HEK293T (cell line): ENCODE measurements at places on chromosomes 11 and 22.

DNA sequence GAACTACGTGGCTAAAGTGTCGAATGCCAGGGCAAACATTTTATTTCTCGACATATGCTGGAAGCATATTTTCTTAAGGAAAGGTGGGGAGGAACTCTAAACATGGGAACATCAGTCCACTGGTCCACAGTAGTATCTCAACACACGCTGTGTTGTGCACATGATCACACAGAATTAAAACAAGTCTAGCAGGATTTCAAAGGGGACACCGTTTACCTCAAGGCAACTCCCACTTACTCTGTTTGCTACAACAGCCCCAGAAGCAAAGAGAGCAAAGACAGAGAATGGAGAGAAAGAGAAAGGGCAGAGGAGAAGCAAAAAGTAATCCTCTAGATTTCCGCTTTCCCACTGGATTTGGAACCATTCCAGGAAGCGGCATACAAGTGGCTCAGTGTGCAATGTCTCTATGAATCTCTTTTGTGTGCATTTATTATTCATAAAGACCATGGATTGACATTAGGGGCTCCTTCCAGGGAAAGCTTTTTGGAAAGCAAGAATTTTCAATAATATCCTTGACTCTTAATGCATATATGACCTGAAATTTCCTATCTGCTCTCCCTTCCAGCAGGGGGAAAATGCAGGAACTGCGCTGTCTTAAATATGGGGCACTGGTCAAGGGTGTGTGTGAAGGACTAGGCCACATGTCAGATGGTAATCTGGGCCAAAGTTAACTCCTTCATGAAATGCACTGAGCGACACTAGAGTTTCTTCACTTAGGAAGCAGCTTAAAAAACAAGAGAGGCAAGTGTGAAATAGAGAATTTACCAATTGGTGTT, 34.8 kb upstream of the CCDC34 start:
- DNase-seq: no peak

GRCh38 chr11:12377106-12377823, at the start of gene PARVA:
Gene PARVA (plus strand): TSS chr11:12377571. CDS start chr11:12377648, 77 bp downstream.
- peak; percentile 61 for DNase-seq

DNA sequence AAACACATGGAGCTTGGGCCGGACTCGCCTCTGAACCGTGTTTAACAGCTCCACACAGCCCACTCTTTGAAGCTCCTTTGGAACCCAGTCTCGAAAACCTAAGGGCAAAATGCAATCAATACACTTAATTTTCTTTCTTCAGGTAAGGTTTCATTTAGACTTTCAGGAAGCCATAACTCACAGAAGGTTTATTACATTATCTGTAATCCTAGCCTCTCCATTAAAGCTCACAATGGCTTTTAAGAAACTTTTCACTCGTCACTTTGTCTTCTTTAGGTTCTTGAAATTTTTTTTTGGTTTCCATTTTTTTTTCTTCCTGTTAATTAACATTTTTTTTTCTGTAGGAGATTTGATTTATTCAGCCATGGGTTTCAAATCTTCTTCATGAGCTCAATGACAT, 91.3 kb downstream of the ARL14EP start:
- DNase-seq: no peak

DNA sequence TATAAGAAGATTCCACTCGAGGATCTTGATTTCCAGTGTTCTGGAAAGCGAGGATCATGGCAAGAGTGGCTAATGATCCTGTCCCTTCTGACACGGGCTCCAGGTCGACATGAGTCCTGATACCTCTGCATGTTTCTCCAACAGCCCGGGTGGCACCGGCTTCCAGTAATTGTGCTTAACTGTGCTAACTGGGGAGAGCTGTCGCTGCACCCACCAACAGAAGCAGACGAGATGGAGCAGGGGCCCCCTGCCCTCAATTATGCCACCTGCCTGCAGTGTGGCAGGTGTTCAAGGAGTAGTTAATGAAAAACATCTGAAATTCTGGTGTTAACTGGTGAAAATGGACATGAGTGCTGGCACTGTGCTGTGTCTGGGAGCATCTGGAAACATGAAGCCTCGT, 6.2 kb downstream of the MRPL21 start:
- DNase-seq: no peak

DNA sequence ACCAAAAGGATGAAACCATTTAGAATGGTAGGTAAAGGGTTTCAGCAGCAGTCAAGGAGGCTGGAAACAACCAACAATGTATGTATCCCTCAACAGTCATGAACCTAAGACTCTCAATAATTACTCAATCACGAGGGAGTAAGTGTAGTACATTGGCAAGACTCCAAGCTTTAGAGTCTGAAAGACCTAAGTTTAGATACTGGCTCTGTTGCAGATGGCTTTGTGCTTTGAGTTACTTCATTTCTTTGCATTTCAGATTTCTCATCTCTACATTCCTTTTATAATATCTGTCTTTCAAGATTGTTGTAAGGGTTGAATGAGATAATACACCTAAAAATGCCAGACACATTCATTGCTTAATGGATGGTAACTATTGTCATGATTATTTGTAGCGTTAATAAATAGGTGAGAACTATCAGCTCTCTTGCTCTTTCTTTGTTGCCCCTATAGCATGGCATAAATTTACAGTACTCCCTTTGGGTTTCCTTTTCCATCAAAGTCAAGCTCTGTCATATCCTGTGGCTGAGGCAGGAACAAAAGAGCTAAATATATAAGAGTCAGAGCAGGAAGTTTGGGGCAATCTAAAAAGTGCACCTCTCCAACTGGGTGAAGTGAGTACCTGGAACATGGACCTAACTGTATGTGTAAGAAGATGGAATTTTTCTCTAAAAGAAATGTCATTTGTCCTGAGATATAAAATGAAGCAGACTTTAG, 228.2 kb upstream of the ZC3H12C start:
- DNase-seq: no peak

DNA sequence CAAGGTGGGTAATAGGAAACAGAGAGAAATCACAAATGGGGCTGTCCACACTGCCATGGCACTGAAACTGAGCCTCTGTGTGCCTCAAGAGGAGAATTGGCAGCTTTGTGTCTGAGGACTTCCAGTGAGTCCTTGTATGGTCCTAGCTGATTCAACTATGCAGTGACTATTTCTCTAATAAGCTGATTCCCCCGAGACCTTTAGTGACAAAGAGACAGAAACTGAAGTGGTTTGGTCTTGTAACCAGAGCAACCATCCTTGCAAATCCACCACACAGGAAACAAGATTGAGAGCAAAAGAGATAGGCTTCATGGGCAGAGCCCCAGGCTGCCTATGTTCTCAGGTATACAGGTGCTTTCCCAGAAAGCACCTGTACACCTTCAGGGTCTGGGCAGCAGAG, 1038.5 kb downstream of the NTM start:
- no peak for DNase-seq

- DNase-seq: no peak
Observed at GRCh38 chr11:64537876-64538275, 53.1 kb upstream of the SLC22A12 start.

DNA sequence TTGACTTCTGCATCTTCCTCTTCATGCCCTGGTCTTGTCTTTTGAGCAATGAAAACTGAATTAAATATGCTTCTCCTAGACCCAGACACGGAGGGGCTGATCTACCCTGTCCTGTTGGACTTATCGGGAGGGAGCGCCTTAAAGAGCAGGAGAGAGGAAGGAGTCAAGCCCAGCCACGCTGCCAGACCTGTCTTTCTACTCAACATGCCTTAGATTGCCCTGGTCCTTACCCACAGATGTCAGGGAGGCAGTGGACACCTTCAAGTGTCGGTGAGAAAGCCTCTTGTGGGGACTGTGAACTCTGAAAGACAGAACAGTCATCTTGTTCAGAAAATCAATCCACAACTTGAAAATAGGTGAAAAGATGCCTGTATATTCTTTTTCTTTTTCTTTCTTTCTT, 61.8 kb downstream of the IRAG1 start:
- DNase-seq: no peak

- no peak for DNase-seq
Observed at GRCh38 chr11:69312453-69313404, 18.8 kb downstream of the MYEOV start.

DNA sequence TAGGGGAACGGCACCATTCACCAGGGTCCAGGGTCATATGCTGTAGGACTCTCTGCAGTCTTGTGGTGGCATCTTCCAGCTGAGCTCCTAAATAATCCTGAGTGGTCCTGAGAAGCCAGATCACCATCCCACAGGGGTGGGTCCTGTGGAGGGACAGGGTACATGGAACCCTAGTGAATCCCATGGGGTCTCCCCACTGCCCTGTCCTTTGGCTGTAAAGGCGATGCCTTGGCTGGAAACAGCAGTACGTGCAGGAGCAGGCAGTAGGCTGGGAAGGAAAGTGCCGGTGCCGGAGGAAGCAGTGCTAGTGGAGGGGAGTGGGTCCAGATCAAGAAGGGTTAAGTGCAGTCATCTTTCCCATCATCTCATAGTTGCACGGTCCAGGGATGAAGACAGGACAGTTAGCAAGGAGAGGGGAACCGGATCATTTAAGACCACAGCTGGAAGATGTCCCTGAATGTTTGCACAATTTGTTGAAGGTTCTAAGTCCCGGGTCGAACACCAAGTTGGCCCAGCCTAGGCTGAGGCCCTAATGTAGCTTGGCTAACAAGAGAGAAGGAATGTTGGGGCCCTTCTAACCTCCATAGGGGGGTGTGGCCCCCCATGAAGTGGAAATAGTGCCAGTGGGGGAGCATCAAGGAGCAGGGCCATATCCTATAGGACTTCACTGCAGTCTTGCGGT, 18.1 kb downstream of the TSPAN32 start:
- no peak for DNase-seq

DNA sequence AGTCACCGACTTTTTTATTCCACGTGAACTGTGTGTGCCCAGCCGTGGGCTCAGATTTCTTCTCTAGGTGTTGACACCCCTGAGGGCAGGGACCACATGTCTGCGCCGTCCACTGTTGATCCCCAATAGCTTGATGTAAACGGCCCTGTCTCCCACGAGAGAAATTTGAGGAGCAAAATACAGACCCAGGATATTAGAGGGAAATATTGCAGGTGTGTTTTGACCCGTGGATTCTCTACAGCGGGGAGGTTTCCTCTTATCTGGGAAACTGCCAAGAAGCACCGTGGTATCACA, 437.5 kb downstream of the TBC1D22A start:
- DNase-seq: no peak

DNA sequence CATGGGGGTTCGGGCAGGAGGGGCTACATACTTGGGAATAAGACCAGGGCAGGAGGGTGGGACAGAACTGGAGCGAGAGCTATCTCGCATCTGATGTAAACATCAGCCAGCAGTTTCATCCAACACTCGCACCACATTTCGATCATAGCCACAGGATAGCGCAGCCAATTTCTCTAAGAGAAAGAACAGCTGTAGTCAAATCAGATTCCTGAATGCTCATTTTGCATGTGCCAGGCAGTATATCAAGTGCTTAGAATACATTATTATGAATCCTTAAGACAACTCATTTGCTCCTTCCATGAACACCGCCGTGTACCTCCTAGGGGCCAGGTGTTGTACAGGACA, 14.5 kb downstream of the DGCR2 start:
- DNase-seq: no peak

DNA sequence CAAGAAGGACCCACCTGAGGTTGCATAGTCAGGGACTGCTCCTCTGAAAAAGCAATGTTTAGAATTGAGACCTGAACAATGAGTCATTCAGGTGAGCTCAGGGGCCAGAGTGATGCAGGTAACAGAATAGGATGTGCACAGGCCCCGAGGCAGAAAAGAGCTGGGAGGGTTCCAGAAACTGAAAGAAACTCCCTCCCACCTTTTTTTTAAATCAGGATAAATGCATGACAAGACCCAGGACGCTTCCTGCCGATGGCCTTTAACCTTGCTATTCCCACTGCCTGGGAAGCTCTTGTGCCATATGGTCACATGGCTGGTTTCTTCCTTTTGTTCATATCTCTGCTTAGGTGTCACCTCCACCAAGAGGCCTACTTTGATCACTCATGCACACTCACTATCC, 214.2 kb upstream of the ZBED5 start:
- no peak for DNase-seq

- no peak for DNase-seq
Observed at GRCh38 chr11:124569697-124570096, at the start of gene OR8A1. Gene OR8A1 (plus strand): TSS chr11:124569997. CDS start chr11:124570120, 123 bp downstream.

- DNase-seq: no peak
Observed at GRCh38 chr11:123725995-123726655, 15.3 kb downstream of the ZNF202 start.

DNA sequence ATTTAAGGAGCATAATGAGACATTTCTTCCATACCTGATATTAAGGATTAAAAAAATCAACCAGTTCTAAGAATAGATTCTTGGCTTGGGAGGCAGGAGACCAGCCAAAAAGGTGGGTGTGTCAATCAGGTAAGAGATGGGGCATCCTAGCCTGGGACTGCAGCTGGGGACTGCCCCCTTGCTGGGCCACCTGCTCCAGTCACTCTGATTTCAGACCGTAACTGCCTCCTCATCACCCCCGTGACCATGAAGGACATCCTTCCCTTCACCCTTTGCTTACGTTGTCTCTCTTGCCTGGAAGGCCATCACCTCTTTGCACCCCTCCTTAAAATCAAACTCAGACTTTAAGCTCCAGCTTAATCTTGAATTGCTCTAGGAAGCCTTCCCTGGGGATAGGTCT, 17.9 kb downstream of the PTPN5 start:
- no peak for DNase-seq

GRCh38 chr11:79332017-79332416, 108.8 kb downstream of the TENM4 start:
- DNase-seq: no peak

GRCh38 chr11:128692753-128693415, 988 bp upstream of the FLI1 start:
- DNase-seq: no peak

DNA sequence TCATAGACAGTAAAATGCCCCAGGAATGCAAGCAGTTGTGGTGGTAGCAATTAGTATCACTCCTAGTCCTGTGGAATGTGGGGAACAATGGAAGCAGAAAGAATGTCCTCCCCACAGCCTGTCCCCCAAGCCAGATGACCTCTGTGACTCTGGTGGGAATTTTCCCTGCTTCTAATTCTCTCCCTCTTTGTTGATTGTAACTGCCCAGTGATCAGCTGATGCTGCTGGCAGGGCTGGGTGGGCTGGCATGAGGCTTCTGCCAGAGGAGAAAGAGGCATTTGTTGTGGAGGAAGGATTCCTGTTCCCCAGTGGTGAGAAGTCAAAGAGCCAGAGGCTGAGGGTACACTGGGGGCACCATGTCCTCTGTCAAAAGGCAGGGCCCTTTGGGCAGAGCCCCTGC, 116.7 kb upstream of the NCAM1 start:
- no peak for DNase-seq

DNA sequence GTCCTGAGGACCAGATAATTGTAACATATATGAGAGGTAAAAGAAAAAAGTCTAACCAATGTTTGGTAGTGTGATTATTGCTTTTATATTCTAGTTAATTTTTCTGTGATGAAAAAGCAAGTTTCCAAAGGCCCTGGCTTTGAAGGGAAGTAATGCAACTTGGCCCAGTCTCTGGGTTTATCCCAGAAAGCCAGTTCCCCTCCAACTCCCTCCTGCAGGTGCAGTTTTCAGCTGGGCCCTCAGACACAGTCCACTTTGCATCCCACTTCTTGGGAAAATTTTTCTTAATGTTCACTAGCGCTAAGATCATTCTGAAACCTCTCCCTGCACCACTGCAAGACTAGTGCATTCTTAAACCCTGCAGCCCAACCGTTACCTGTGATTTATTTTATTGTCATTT, 586.8 kb downstream of the NTM start:
- DNase-seq: no peak

- DNase-seq: peak; percentile 20
Observed at GRCh38 chr11:114348200-114349191, 51.8 kb downstream of the C11orf71 start.
